ENCODE measurements at places on chromosomes 4 and X.

DNA sequence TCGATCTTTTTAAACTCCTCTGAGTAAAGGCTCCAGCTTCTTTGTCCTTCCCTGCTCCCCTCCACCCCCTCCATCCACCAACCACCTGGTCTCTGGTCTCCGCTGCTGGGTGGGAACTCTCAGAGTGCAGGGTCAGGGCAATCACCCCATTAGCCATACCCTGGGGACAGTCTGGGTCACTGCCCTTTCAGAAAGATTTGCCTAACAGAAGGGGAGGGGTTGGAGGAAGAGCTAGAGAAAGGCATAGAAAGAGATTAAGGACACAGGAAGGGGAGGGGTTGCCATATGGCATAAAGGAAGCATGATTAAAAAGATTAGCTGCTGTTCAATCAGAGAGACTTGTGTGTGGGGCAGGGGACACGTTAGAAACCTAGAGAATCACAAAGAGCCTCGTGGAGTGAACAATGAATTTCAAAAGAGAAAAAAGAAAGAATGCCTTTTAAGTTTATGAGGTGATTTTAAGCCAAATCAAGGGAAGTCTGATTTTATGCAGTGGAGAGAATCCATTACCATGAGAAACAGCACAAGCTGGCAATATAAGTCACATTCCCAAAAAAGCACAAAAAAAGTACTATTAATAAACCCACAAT, 115.5 kb upstream of the ACSL4 start:
- no peak for DNase-seq

DNA sequence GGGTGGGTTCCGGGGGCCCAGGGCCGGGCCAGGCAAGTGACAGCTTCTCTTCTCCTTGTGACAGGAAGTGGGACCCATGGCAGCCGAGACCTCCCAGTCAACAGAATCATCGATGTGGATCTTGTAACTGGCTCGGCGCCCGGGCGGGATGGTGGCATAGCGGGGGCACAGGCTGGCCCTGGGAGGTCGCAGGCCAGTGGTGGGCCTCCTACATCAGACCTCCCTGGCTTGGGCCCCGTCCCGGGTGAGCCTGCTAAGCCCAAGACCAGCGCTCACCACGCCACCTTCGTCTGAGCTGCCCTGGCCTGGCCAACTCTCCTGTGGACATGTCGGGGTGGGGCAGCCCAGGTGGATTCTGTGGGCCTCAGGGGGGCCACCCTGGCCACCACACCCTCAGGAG, 2.4 kb upstream of the HGFAC start:
- no peak for DNase-seq

- DNase-seq, result no peak
These were observed 6.2 kb downstream of the TCEAL9 start for GRCh38 chrX:103362474-103362873.

DNA sequence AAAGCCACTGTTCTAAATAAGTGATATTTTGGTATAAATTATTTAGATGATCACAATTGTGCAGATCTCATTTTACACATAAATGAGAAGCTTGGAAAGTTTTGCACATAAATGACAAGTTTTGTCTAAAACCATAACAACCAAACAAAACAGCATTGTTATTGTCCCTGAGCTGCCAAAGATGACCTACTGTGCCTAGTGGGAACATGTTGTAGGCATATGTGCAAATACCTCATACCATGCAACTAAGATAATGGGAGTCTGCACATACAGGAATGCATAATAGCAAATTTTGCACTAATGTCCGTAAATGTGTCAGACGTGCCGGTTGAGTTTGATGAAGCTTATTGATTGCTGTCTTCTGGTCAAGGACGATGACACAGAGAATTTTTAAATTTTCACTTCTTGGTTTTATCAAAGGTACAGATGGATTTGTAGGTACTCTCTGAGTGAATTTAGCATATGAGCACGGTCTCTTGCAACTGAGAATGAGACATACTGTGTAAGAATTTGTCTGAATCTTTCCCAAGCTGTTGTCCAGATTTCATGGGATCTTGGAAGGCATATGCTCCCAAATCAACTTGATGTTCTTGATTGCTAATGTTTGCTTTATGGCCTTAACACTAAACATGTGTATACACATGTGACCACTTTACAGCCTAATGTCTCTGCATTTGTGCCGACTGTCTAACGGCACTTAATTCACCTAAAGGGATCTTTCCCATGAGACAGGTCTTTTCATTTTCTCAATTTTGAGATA, 1133.5 kb downstream of the FAT4 start:
- DNase-seq, result no peak

DNA sequence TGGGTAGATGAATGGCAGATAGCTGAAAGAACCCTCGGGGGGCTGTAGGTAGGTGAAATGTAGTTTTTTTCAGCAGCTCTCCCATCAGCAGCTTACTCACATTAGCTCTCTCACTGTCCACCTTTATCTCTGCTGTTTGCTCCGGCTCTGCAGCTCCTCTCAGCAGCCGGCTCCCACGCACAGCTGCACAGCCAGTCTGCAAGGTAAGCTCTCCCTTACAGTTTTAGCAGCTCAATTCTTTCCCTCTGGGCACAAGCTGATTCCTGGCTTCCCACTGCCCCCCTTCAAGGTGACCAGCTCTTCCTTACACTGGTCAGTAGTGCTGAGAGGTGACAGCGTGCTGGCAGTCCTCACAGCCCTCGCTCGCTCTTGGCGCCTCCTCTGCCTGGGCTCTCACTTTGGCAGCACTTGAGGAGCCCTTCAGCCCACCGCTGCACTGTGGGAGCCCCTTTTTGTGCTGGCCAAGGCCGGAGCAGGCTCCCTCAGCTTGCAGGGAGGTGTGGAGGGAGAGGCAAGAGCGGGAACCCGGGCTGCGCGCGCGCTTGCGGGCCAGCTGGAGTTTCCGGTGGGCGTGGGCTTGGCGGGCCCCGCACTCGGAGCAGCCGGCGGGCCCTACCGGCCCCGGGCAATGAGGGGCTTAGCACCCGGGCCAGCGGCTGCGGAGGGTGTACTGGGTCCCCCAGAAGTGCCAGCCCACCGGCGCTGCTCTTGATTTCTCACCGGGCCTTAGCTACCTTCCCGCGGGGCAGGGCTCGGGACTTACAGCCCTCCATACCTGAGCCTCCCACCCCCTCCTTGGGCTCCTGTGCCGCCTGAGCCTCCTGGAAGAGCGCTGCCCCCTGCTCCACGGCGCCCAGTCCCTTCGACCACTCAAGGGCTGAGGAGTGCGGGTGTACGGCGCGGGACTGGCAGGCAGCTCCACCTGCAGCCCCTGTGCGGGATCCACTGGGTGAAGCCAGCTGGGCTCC, 393.6 kb downstream of the CENPC start:
- no peak for DNase-seq

DNA sequence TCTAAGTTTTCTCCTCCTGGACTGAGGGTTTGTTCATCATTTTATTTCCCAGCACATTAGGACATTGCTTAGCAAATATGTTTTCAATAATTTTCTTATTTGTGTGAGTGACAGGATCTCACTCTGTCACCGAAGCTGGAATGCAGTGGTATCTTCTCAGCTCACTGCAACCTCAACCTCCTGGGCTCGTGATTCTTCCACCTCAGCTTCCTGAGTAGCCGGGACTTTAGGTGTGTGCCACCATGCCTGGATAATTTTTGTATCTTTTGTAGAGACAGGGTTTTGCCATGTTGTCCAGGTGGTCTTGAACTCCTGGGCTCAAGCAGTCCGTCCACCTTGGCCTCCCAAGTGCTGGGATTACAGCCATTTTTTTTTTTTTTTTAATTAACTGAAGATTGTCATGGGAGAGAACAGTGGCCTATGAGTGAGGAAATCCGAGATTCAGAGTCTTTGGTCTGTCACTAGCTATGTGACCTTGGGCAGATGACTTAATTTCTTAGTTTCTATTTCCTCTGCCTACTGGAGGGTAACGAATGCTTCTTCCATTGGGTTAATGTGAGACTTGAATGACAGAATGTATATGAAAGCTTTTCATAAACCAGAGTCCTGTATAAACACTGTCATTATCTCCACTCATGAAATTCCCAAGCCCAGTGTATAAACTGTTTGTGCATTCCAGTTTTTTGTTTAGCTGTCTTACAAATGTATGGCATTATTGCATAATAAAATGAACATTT, 23.9 kb downstream of the MOB1B start:
- no peak for DNase-seq

DNA sequence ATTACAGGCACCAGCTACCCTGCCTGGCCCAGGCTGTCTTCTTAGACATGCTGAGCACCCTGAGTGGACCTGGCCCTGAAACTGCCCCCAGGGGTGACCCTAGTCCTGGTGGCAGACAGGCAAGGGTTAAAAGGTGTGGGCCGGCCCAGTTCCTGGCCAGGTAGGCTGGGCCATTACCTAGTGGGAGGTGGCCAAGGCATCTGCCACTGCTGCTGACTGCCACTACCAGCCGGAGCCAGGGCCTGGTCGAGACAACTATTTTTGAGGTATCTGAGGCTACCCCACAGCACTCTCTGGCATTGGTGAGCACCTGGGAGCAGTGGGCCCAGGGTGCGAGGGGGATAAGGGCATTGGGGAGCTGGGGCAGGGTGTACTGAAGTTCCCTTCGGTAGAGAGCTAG, at the start of gene CCDC120:
Gene CCDC120, plus strand, starts transcription at position 206 of the 400 bp plus-strand sequence. CDS start 3,043 bp downstream, outside the sequence.
- peak; percentile 51 for DNase-seq

DNA sequence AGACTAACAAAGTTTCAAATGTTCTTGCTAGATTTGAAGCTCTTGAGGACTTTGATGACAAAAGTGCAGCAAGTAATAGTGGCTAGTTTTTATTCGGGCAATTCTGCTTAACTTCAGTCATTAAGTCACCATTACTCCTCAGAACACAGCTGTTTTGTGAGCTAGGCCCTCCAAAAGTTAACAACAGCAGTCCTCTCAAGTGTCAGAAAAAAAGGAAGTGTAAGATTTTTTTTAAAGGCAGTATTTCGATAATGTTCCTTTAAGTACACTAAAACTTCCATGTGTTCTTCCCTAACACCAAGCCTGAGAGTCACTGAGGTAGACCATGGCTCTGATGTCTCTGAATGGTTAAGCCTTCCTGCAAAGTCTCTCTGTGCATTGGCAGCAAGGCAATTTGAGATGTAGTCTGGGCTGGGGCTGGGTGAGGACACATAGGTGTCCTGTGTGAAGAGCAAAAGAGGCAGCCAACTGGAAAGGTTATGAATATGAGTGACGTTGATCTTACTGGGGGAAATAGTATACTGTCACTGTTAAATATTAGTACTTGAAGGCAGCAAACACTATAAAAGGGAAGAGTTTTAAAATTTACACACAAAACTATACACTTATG, 174.0 kb upstream of the MAP3K15 start:
- no peak for DNase-seq

GRCh38 chr4:6929812-6930464, 20.3 kb downstream of the TBC1D14 start:
- no peak for DNase-seq

GRCh38 chrX:17030092-17030491, 83.6 kb downstream of the REPS2 start:
- DNase-seq, result no peak

DNA sequence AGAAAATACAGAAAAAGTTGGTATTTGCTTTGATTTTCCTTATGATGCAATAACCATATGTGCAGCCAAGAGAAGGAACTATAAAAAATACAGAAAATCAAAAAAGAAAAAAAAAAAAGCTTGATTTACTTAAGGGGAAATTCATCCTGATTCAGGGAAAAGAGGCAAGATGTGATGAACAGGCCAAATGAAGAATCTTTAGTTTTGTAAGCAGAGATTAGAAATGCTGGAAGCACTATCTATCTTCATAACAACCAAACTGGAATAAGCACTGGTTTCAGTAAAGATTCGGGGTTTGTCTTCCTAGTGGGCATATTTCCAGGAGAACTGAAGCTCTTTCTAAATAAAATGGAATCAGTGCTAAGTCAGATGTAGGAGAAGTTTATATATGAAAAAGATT, 82.9 kb upstream of the KCNIP4 start:
- DNase-seq, result no peak

DNA sequence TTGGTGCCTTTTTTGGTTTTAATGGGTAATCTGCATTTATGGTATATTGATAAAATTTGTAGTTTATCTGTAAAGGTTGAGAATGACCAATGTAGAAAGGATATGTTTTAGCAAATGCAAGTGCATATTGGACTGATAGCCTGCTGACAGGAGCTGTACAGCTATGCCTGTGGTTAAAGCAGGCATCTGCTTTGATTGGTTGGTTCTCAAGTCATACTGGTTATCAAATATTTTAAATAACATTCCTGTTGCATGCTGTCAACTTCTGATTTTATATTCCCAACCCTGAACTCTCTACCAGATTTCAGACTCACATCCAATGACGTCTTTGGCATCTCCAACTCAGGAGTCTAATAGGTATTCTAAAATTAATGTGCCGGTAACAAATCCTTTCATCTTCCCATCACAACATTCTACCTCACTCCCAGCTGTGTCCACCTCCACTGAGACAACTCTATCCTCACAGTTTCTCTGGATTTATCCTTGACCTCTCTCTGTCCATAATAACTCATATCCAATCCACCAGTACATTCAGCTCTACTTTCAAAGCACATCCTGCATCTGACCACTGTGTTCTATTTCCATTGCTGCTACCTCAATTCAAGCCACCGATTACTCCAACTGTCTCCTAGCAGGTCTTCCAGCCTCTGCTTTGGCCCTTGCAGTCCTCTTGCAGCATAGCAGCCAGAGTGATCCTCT, 125.7 kb downstream of the CAMK2D start:
- no peak for DNase-seq

DNA sequence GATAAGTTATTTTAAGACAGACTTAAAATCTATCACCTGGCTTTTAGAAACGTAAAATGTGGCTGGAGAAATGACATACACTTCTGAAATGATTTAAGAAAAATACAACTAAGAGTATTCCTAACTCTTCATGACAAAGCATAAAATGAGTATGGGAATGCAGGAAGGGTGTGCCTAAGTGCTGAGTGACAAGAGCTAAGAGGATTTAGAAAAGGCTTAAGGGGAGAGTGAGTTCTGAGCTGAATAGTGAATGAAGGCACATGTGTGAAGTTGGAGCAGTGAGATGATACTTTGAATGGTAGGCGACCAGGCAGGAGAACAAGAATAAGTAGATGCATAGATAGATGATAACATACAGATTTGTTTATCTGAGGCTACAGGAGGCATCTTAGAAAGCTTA, 458.3 kb upstream of the TENM3 start:
- DNase-seq, result no peak

DNA sequence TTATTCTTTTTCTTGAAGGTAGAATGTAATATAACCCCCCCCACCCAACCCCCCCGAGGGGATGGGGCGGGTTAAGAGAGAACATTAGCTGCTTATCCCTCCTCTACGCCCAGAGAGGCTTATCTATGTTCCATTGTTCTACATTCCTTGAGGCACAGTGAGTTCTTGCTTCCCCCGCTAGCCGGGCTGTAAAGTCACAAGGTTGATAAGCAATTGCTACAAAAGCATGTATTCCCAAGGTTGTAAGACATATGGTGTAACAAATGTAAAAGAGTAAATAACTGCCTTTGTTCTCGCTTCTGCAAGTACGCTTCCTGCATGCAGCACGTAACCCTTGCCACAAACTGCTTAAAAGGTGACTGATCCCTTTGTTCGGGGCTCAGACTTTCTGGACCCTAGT, 8.2 kb downstream of the DCAF8L2 start:
- peak; percentile 57 for DNase-seq

- DNase-seq, result no peak
These were observed 8.6 kb downstream of the HMX1 start for GRCh38 chr4:8862800-8863685.

All from left colon (tissue), 2 donors.